Neural crest cell (in vitro differentiated cells): ENCODE measurements at places on chromosomes 7 and 10. TPM values are rescaled to one million over a fixed set of nuclear protein-coding genes. Genes with fewer than 3 reads are reported as not detected.

STN1 gene
- total RNA-seq = 11.9 and 13.2 TPM in 2 replicates

NKX1-2 gene
- not detected in 2 replicates for total RNA-seq

ZSWIM8 gene
- 74.9 and 75.7 TPM in 2 replicates for total RNA-seq

DNA sequence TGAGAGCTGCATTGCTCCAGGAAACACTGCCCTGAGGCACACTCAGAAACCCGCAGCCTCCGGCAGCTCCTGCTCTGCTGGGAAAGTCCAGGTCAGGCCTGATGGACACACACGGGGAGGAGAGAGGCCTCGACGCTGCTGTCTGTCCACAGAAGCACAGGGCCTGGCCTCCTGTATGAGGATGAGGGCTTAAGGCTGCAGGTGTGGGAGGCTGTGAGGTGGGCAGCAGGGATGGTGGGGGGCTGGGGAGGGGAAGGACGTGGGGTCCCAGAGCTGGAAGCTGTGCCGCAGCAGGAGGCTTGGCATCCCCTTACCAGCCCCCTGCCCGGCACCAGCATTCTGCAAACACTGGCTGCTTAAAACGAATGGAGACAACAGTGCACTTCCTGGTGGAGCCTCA, 186.2 kb downstream of the DNAJB6 start:
- H3K36me3 ChIP-seq = no peaks in the 10 kb centered on the region
- no peak overlapping the region for H3K27ac ChIP-seq
- no peak overlapping the region for H3K4me3 ChIP-seq
- peaks cover 26% of the 10 kb centered on the region for H3K4me1 ChIP-seq
- no peaks in the 10 kb centered on the region for H3K27me3 ChIP-seq
- no peak for DNase-seq

GRCh38 chr10:42869977-42870350, 87.4 kb downstream of the BMS1 start:
- DNase-seq = no peak
- H3K4me1 ChIP-seq = peaks cover 4% of the 10 kb centered on the region
- H3K36me3 ChIP-seq = no peaks in the 10 kb centered on the region
- no peak overlapping the region for H3K4me3 ChIP-seq

FBXO24 gene
- total RNA-seq = 0.50 and 0.61 TPM in 2 replicates

DNA sequence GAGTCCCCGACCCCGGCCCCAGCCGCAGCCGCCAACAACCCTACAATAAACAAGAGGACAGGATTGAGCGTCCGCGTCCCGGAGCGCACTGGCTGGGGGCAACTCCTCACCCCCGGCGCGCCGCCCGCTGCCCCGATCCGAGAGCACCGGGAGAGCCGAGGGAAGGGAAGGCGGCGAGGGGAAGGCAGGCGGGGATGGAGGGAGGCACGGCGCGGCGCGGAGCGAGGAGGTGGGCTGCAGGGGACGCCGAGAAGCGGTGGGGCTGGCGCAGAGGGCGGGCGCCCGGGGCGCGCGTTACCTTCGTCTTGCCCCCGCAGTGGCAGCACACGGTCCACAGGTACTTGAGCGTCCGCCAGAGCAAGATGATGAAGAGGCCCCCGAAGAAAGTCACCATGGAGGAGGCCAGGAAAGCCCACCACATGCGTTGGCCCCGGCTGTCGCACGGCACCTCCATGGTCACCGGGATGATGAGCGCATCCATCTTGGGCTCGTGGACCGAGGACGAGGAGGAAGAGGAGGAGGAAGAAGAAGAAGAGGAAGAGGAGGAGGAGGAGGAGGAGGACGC, 559 bp downstream of the KCNMA1 start:
- H3K27ac ChIP-seq = no peak overlapping the region
- no peak for DNase-seq
- H3K4me1 ChIP-seq = peaks cover 8% of the 10 kb centered on the region
- H3K36me3 ChIP-seq = peaks cover 2% of the 10 kb centered on the region
- H3K27me3 ChIP-seq = peaks cover 92% of the 10 kb centered on the region

SHOC2 gene
- 30.1 and 34.9 TPM in 2 replicates for total RNA-seq

GRCh38 chr7:33933611-33934281, 28.4 kb downstream of the BMPER start:
- H3K27me3 ChIP-seq = peaks cover 9% of the 10 kb centered on the region
- H3K36me3 ChIP-seq = no peaks in the 10 kb centered on the region
- peaks cover 6% of the 10 kb centered on the region for H3K4me1 ChIP-seq
- DNase-seq = no peak
- H3K27ac ChIP-seq = no peak overlapping the region
- no peak overlapping the region for H3K4me3 ChIP-seq

MUC12 gene
- total RNA-seq = 4.9 and 7.8 TPM in 2 replicates

ZDHHC16 gene
- total RNA-seq = 58.1 and 58.2 TPM in 2 replicates
